ENCODE measurements at places on chromosomes 1 and 21.
A peak's percentile ranks its signal among the peaks of the same experiment; 100 is the strongest.

- DNase-seq: no peak
Measured at GRCh38 chr1:51000651-51001050, 30.6 kb downstream of the CDKN2C start.

- DNase-seq: no peak
Measured at GRCh38 chr1:16298653-16299052, 53.6 kb downstream of the FBXO42 start.

- DNase-seq: peak; percentile 79
Measured at GRCh38 chr1:44076066-44076465, 42.6 kb upstream of the KLF17 start.

DNA sequence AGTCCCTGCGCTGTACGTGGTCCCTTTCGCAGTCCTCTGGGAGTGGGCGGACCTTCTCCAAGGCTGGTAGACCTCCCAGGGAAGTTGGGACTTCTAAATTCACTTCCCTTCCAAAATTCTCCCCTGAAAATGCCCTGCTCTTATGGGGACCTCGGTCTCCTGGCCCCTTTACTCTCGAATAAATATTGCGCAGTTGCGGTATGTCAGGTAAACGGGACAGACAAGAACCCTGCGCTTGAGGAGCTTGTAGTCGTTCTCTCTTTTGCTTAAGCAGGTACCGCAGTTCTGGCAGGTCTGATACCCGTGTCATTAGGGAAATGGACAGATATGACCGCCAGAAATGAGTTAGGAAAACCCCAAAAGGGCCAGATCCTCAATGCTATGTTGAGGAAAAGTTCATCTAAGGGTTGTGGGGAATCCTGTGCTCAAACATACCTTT, 561 bp downstream of the KIF2C start:
- no peak for DNase-seq

DNA sequence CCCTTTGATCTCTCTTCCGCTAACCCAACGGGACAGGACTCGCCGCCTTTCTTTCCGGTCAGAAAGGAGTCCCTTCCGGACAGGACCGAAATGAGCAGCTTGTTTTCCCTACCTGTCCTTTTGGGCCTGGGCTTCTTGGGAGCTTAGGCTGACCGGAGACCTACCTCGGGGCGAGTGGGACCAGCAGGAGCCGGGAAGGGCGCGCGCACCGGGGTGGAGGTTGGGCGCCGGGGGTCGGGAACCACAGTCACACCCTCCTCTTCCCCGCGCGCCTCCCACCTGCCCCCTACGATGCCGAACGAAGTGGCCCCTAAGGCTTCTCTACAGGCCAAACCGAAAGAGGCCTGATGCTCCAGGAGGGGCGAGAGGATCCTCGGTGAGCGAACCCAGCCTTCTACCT, 95.2 kb downstream of the PRKAB2 start:
- DNase-seq: no peak

All from fibroblast of lung (primary cell).